Neural progenitor cell (in vitro differentiated cells): ENCODE measurements at places on chromosomes 5 and 9. TPM values are rescaled to one million over a fixed set of nuclear protein-coding genes. Genes with fewer than 3 reads are reported as not detected.
A peak's percentile ranks its signal among the peaks of the same experiment; 100 is the strongest.

Gene OR1Q1
- total RNA-seq = not detected in 2 replicates

Gene SGCD
- total RNA-seq = under 0.01 TPM in 1 of 2 replicates, not detected in the other

Gene NR5A1
- total RNA-seq = 1.0 and 3.3 TPM in 2 replicates

Gene DRD1
- total RNA-seq = 0.09 TPM in 1 of 2 replicates, not detected in the other

- no peak overlapping the region for H3K4me3 ChIP-seq
- no peaks in the 10 kb centered on the region for H3K27me3 ChIP-seq
- no peaks in the 10 kb centered on the region for H3K4me1 ChIP-seq
- H3K27ac ChIP-seq = no peak overlapping the region
- H3K36me3 ChIP-seq = no peaks in the 10 kb centered on the region
Measured at GRCh38 chr5:74136276-74136825, 504.2 kb downstream of the ENC1 start.

GRCh38 chr9:32968101-32969011, 33.1 kb downstream of the APTX start:
- H3K27ac ChIP-seq = no peak overlapping the region
- H3K4me3 ChIP-seq = no peak overlapping the region

DNA sequence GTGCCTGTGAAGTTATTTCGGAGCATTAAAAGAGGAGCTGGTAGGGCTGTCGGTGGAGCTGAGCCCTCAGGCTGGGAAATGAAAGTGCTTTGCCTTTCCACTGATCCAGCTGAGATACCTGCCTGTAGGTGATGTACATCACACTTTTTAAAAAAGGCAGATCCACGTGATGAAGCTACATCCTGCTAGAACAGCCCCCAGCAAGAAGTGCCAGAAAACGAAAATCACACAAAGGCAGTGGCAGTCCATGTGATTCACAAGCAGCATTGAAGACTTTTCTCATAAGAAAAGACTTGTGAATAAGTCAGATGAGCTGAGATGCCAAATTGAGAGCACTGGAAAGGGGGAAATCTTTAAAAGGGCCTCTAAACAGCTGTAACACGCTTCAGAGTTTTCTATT, 765.1 kb downstream of the PTPRD start:
- DNase-seq = peak; percentile 2
- no peaks in the 10 kb centered on the region for H3K27me3 ChIP-seq
- no peak overlapping the region for H3K4me3 ChIP-seq
- H3K36me3 ChIP-seq = no peaks in the 10 kb centered on the region

DNA sequence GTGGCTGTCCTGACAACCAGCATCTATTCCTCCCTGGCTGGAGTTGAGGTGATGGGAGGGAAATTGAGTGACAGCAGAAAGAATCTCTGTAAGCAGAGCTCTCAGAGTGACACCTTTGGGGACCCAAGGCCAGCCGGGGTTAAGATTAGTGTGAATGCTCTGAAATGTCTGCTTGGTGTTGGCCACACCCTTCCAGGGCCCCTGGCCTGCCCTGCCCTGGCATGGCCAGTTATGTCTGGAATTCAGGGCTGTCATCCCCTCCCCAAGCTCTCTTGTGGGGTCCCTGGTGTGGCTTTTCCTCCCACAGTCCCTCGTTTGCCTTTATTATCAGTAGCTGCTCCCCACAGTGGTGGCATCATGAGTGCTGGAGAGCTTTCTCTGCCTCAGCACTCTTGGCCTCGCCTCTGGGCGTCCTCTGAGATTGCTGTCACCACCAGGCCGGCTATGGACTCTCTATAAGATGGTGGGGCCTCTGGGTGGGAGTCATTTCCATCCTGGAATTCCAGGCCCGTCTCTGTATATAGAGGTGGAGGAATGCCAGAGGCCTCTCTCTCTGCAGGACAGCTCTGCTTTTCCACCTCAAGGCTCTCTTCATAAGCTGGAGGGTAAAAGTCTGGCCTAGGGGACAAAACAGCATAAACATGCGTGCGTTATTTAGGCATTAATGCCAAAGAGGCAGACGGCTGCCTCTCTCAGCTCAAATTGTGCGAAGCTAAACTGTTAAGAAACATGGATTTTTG, 3.6 kb downstream of the TMEM252 start:
- peaks cover 5% of the 10 kb centered on the region for H3K4me1 ChIP-seq
- H3K36me3 ChIP-seq = no peaks in the 10 kb centered on the region
- H3K4me3 ChIP-seq = no peak overlapping the region
- no peak overlapping the region for H3K27ac ChIP-seq
- H3K27me3 ChIP-seq = peaks cover 100% of the 10 kb centered on the region

DNA sequence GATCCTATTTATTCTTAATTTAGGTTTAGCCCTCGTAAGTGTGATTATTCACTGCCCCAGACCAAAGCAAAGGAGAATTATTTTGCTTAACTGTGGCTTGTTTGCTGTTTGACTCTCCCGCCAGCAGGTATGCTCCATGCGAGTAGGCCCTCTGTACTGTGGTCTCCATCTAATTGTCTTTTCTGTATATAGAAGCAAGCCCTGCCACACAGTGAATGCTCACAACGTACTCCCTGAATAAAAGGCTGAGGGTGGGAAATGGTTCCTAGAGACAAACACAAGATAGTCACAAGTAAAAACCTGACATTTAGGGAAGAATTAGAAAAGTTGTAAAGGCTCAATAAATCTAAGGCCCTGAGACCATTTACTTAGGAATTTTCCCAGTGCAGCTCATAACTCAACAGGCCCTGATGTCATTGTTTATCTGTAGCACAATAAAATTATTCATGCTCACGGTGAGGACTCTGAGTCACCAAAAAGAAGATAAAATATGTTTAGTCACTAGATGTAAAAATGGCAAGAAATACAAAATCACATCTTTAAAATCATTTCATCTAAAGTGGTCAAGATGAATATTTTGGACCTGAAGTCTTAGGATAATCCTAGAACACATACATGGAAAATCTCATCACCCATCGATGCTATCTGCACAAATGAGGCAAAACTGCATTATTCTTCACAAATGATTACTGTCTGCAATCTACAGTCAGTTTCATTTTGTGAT, 473.2 kb downstream of the ENC1 start:
- no peak overlapping the region for H3K27ac ChIP-seq
- no peak overlapping the region for H3K4me3 ChIP-seq
- H3K27me3 ChIP-seq = no peaks in the 10 kb centered on the region
- no peaks in the 10 kb centered on the region for H3K36me3 ChIP-seq
- no peaks in the 10 kb centered on the region for H3K4me1 ChIP-seq
- DNase-seq = no peak

DNA sequence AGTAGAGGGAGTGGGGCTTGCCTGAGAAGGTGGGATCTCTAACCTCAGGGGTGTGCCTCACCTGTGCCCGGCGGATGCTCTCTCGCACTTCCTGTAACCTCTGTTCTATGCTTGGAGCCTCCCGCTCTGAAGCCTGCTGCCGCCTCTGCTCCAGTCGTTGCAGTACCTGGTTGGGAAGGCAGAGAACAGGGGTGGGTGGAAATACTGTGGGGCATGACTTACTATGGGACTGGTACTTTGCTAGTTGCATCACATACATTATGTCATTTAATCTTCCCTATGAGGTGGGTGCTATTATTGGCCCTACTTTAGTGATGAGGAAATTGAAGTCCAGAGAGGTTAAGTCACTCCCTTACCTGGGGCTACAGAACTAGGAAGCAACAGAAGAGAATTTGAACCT, 5.2 kb downstream of the FCHSD1 start:
- no peak overlapping the region for H3K27ac ChIP-seq
- H3K36me3 ChIP-seq = no peaks in the 10 kb centered on the region
- DNase-seq = no peak
- no peak overlapping the region for H3K4me3 ChIP-seq
- H3K4me1 ChIP-seq = no peaks in the 10 kb centered on the region

- no peaks in the 10 kb centered on the region for H3K4me1 ChIP-seq
- DNase-seq = no peak
Measured at GRCh38 chr9:6901180-6901579, 143.4 kb downstream of the KDM4C start.

GRCh38 chr5:95647886-95648860, 1.6 kb downstream of the RFESD start:
- no peak overlapping the region for H3K27ac ChIP-seq
- H3K4me1 ChIP-seq = no peaks in the 10 kb centered on the region
- H3K36me3 ChIP-seq = no peaks in the 10 kb centered on the region
- DNase-seq = no peak

DNA sequence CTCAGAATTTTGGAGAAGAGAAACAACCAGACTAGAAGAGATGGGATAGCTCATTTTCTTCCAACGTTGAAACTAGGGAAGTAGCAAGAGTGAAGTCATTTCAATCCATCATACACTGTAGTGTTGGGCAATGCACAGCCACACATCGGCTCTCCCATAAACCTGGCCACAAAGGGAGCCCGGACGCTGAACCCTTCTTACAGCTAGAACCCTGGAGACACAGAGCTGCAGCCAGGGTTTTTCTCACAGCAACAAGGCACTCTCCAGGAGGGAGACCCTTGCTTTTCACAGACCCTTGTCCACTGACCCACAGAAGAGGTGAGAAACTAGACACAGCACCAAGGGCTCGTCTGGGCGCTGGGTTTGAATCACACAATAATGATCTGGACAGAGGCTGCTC, 101.4 kb upstream of the FSTL4 start:
- peaks cover 5% of the 10 kb centered on the region for H3K4me1 ChIP-seq
- no peaks in the 10 kb centered on the region for H3K36me3 ChIP-seq
- H3K27ac ChIP-seq = no peak overlapping the region
- H3K4me3 ChIP-seq = no peak overlapping the region
- H3K27me3 ChIP-seq = no peaks in the 10 kb centered on the region
